Activated CD4-positive, alpha-beta T cell treated with anti-CD3 and anti-CD28 coated beads, Interleukin-2, Interleukin-6, amounts not matched to agents 100 ng/mL and 50 ng/mL, durations not matched to agents 16 hours and 8 hours (primary cell): ENCODE measurements at places on chromosomes 1 and 21.

DNA sequence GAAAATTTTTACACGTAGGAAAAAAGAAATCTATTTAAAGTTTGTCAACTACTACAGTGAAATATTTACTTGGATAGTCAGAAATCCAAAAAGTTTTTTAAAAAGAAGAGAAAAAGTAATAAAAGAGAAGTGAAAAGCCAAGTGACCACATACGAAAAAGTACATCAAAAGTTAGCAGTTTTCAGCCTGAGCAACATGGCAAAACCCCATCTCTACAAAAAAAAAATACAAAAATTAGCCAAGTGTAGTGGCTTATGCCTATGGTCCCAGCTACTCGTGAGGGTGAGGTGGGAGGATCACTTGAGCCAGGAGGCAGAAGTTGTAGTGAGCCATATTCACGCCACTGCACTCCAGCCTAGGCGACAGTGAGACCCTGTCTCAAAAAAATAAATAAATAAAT lies 5.2 kb upstream of the MR1 start:
- no peak for DNase-seq

GRCh38 chr1:207654320-207654719 lies 9.4 kb downstream of the CR1L start:
- DNase-seq, result no peak

- no peak for DNase-seq
Observed at GRCh38 chr1:209485751-209486150, 97.8 kb upstream of the CAMK1G start.

- no peak for DNase-seq
Observed at GRCh38 chr1:168514455-168514854, 29.3 kb downstream of the XCL2 start.

DNA sequence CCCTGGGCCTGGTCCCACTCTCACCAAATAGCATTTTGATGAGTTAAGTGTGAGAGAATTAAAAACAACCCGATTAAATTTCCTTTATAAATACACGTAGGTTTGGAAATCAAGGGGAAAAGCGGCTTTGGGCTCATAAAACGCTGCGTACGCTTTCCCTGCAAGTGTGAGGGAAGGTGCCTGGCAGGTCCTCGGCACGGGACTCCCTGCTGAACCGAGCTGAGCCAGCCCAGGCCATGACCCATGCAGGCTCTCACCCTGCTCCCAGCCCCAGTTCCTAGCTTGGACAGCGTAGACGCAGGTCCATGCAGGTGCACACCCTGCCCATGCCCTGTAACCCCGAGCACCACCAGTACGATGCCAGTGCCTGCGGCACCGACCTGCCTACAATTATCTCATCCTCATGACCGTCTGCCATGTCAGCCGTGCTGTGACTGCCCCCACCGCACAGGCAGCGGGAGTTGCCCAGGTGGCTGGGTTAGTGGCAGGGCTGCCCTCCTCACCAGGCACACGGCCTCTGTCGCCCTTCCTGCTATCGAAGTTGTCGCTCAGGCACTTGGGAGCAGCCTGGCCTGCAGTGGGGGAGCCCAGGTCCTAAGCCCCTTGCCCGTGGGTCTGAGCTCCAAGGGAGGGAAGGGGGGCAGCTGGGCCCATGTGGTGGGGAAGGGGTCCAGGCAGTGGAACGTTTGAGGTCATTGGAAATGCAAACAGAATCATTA lies 41.0 kb upstream of the ACTRT2 start:
- no peak for DNase-seq

- DNase-seq, result no peak
Observed at GRCh38 chr21:44793592-44794374, 7.8 kb downstream of the UBE2G2 start.

GRCh38 chr1:214510914-214511638 lies 40.3 kb downstream of the PTPN14 start:
- DNase-seq, result no peak

DNA sequence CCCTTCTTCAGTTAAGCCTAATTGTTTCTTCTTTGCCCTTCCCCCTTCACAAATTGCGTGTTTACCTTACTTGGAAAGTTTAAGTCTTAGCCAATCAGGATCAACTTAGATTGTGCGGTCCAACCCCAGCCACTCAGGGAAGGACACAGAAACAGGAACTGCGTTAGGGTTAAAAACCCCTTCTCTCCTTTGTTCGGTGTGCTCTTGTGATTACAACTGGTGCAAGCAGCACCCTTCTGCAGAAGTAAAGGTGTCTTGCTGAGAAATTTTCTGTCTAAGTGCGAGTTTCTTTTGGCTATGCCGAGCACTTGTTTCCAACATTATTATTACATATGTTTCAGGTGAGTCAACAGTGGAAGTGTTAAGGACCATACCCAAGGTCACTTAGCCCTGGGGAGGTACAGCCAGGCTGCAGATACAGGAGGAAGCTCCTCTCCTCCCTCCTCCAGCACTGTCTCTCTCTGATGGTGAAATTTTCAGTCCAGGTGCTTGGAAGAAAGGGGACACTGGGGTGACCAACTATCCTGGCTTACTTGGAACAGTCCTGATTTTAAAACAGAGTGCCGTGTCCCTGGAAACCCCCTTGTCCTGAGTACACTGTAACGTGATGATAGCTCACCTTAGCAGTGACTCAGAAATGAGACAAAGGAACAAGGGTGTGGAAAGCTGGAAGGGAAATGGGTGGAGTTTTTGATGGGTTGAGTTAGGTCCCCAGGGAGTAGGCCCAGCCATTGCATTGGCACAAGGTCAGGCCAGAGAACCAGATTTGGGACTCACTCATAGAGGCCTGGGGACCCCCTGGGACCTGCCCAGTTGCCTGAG lies 68.7 kb upstream of the KLHDC7A start:
- no peak for DNase-seq

- DNase-seq, result no peak
Observed at GRCh38 chr1:23387494-23387893, 17.9 kb upstream of the ZNF436 start.

- DNase-seq, result peak; percentile 42
Observed at GRCh38 chr1:248841702-248842395, 3.8 kb downstream of the ZNF672 start.

- no peak for DNase-seq
Observed at GRCh38 chr1:234595899-234596298, 14.1 kb downstream of the IRF2BP2 start.

DNA sequence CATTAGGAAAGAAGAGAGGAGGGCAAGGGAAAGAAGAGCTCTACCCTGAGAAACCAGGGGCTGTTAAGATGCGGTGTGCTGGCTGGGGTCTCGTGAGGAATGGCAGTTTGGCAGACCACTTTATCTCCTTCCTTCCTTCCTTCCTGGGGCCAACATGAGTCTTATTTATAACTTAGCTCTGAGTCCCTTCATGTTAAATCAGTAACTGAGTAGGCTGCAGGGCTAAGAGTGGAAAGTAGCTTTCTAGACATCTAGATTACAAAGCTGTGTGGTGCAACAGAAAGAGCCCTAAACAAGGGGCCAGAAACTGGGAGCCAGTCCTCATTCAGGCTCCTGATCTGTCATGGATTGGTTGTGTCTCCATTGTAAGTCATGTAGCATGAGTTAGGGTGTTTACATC lies 135.4 kb upstream of the DUSP10 start:
- no peak for DNase-seq

- DNase-seq, result no peak
Observed at GRCh38 chr1:108813326-108813725, 43.6 kb downstream of the AKNAD1 start.

GRCh38 chr1:109910963-109911798 lies 532 bp downstream of the CSF1 start:
- peak; percentile 35 for DNase-seq

- DNase-seq, result no peak
Observed at GRCh38 chr1:162756523-162756922, 34.0 kb upstream of the HSD17B7 start.

- DNase-seq, result no peak
Observed at GRCh38 chr1:167631386-167631935, 1.4 kb downstream of the RCSD1 start.

- no peak for DNase-seq
Observed at GRCh38 chr21:14826630-14827029, 238.2 kb downstream of the NRIP1 start.

GRCh38 chr21:36757196-36757595 lies 58.3 kb downstream of the SIM2 start:
- no peak for DNase-seq

DNA sequence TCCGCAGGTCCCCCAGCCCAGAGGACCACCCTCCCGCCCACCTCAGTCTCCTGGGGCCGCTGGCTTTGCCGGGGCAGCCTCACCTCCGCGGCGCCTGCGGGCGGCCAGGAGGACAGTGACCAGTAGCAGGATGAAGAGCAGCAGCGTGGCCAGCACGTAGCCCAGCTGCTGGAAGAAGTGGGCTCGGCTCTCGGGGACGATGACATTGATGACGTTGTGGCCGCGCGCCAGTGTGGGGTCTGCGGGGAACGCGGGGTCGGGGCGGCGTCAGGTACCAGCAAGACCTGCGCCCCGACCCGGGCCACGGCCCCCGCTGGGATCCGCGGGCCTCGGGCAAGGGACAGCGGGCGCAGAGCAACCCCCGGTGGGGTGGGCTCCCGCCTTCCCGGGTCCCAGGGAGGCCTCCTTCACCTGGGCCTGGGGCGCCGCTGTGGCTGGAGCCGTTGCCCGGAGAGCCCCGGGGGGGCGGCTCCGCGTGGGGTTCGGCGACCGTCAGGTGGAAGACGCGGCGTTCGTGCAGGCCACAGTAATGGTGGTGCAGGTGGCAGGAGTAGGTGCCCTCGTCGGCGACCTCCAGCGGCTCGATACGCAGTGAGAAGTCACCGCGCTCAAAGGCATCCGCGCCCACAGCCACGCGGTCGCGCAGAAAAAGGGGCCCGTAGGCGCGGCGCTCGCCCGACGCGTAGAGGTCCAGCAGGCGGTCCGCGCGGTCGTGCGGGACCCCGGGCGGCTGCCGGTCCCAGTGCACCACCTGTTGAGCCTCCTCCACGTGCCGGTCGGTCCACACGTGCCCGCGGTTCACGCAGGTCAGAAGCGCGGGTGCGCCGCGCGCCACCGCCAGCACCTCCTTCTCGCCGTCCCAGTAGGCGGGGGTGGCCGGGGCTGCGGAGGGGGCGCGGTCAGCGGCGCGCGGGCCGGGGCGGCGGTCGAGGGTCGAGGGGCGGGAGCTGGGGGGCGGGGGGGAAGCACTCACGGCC lies 3.8 kb downstream of the MXRA8 start:
- no peak for DNase-seq

GRCh38 chr1:92989936-92990583 lies 28.8 kb upstream of the DIPK1A start:
- DNase-seq, result no peak

GRCh38 chr1:234771642-234772344 lies 161.8 kb upstream of the IRF2BP2 start:
- no peak for DNase-seq

- no peak for DNase-seq
Observed at GRCh38 chr1:152997901-152998300, 3.6 kb upstream of the SPRR3 start.

DNA sequence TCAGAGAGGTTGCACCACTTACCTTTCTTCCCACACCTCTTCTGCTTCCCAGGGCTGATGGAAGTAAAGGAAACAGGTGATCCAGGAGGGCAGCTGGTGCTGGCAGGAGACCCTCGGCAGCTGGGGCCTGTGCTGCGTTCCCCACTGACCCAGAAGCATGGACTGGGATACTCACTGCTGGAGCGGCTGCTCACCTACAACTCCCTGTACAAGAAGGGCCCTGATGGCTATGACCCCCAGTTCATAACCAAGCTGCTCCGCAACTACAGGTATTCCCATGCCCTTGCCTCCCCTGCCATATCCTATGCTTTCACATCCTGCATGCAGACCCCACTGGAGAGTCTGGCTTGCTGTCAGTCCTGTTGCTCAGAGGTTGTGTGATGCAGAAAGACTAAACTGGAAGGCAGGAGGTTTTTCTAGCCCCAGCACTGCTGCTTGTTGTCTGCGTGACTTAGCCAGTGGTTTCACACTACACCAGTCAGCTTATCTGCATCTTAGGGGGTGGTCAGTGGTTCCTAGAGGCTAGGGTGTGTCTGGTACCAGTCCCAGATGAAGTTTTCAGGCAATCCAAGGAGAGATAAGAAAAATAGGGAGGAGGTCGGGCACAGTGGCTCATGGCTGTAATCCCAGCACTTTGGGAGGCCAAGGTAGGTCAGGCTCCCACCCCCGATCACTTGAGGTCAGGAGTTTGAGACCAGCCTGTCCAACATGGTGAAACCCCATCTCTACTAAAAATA lies 10.2 kb downstream of the RHOC start:
- no peak for DNase-seq

- no peak for DNase-seq
Observed at GRCh38 chr1:66271904-66272254, 262.1 kb upstream of the SGIP1 start.

- DNase-seq, result no peak
Observed at GRCh38 chr1:231576804-231577718, 48.6 kb downstream of the TSNAX start.

DNA sequence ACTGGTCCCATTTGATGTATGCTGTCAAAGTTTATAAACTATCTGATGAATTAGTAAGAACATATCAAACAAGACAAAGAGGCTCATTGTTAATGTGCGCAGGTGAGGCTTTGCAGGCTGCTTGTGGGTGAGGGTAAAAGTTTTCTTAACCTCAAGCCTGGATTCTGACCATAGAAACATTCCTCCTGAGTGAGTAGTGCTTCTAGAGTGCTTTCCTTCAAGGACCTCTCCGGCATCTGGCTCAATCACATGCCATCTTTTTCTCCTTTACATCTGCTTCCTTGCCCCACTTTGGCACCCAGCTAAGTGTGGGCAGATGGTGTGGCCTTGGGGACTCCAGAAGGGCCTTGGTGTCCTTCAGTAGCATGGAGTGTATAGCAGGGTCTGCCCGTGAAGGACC lies 104.0 kb downstream of the ROR1 start:
- DNase-seq, result no peak

- DNase-seq, result no peak
Observed at GRCh38 chr1:240114222-240114621, 22.5 kb downstream of the FMN2 start.

GRCh38 chr1:160590488-160590887 lies 11.2 kb upstream of the CD84 start:
- no peak for DNase-seq

DNA sequence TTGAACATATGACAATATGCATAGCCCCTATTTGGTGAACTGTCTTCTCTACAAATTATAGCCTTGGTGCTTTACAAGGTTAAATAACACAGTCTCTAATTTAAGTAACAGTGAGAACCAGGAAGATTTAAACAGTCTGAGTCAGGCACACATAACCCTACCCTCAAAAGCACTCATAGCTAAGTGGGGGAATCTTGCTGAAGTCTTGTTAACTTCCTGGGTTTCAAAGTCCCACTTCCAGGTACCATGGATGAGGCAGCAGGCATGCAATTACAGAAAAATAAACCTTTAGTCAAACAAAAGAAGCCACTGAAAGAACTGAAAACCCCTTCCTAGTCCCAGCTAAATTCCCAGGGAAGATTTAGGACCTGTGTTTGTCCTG lies 147.6 kb downstream of the PBX1 start:
- DNase-seq, result no peak
